ENCODE measurements at places on chromosomes 11 and 22. TPM values are rescaled to one million over a fixed set of nuclear protein-coding genes. Genes with fewer than 3 reads are reported as not detected.

OR52I2 gene
- total RNA-seq, result not detected

FXYD2 gene
- total RNA-seq, result 7.9 TPM

DNA sequence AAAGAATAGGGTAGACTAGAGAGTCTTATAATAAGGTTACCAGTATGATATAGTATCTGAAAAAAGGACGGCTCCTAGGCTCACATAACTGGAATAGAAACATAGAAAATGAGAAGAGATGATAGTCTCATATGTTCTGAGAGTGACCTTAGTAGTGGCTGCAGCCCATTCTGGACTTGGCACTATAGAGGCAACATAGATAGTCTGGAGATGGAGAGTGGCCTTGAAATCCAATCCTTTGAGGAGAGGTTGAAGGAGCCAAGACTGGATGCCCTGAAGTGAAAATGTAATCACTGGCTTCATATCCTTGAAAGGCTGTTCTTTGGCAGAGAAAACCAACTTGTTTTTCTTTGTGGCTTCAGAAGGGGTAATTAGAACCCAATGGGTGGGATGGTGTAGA is 81.1 kb downstream of the STIM1 start:
- H3K4me1 ChIP-seq, result peaks cover 26% of the 10 kb centered on the region
- no peaks in the 10 kb centered on the region for H3K27me3 ChIP-seq
- DNase-seq, result no peak
- no peaks in the 10 kb centered on the region for H3K36me3 ChIP-seq
- H3K4me3 ChIP-seq, result no peak overlapping the region
- no peak overlapping the region for H3K27ac ChIP-seq

CADM1 gene
- total RNA-seq, result 0.32 TPM

DNA sequence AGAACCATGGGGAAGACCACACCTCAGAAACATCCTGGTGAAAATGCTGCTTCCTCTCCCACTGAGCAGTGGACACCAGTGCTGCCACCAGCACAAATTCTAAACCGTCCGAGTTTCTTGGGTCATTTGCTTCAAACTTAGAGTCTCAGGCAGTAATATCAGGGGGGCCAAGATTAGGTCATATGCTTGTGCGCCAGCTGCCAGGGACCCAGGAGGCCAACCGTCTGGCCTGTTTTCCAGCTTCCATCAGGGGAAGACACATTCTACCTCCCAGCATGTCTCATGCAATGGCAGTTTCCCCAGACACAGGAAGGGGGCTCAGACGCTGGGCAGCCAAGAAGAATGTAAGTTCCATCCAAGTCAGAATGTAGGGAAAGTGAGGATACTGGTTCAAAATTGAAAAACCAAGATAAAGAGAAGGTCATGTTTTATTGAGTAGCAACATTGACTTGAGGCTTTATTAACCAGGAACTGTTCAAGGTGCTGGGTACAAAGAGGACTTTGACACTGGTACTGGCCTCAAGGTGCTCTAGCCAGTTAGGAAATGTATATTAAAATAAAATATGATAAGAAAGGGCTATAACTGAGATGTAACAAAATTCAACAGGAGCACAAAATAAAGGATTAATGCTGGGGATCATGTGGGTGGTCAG is 59.7 kb upstream of the EED start:
- peaks cover 9% of the 10 kb centered on the region for H3K4me1 ChIP-seq
- DNase-seq, result no peak
- H3K27ac ChIP-seq, result peak overlapping the region; percentile 54
- H3K4me3 ChIP-seq, result no peak overlapping the region
- no peaks in the 10 kb centered on the region for H3K36me3 ChIP-seq

DNA sequence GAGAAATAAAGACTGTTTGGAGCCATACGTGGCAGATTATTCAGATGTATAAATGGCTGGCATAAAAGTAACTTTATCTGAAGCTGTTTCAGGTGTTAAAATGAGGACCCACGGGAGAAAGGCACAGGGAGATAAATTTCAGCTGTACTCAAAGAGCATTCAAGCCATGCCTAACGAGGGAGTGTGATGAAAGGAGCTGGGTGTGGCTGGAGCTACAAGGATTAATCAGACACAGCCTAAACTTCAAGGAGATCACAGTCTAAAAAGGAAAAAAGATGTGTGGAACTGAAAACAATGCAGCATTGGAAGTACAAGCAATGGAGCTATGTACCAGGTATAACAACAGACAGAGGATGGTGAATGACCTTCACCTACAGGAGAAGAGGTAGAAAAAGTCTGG is 120.8 kb upstream of the APOA1 start:
- H3K4me1 ChIP-seq, result peaks cover 12% of the 10 kb centered on the region
- no peak overlapping the region for H3K4me3 ChIP-seq
- H3K36me3 ChIP-seq, result peaks cover 5% of the 10 kb centered on the region
- no peaks in the 10 kb centered on the region for H3K27me3 ChIP-seq
- H3K27ac ChIP-seq, result no peak overlapping the region
- DNase-seq, result no peak

GRCh38 chr11:86745571-86745970 is 54.8 kb upstream of the PRSS23 start:
- peaks cover 9% of the 10 kb centered on the region for H3K36me3 ChIP-seq
- peaks cover 25% of the 10 kb centered on the region for H3K4me1 ChIP-seq
- no peaks in the 10 kb centered on the region for H3K27me3 ChIP-seq
- DNase-seq, result no peak
- no peak overlapping the region for H3K4me3 ChIP-seq

All from Calu3 (cell line).